ENCODE measurements at places on chromosomes 4 and X.

GRCh38 chrX:136162827-136163570, 15.7 kb downstream of the FHL1 start:
- no peak for DNase-seq

DNA sequence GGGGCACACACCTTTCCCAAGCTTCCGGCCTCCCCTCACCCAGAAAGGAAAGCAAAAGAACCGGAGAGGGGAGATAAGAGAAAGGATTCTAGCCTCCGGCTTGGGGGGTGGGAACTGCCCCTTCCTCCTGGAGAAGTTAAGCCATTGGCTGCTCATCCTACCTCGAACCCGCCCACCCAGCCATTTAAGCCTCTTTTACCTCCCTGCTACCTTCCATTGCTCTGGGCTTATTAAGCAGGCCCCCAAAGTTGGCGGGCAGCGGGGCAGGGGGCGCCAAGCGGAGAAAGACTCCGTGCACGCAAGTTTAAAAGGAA, 2.3 kb downstream of the MAML3 start:
- peak; percentile 47 for DNase-seq

DNA sequence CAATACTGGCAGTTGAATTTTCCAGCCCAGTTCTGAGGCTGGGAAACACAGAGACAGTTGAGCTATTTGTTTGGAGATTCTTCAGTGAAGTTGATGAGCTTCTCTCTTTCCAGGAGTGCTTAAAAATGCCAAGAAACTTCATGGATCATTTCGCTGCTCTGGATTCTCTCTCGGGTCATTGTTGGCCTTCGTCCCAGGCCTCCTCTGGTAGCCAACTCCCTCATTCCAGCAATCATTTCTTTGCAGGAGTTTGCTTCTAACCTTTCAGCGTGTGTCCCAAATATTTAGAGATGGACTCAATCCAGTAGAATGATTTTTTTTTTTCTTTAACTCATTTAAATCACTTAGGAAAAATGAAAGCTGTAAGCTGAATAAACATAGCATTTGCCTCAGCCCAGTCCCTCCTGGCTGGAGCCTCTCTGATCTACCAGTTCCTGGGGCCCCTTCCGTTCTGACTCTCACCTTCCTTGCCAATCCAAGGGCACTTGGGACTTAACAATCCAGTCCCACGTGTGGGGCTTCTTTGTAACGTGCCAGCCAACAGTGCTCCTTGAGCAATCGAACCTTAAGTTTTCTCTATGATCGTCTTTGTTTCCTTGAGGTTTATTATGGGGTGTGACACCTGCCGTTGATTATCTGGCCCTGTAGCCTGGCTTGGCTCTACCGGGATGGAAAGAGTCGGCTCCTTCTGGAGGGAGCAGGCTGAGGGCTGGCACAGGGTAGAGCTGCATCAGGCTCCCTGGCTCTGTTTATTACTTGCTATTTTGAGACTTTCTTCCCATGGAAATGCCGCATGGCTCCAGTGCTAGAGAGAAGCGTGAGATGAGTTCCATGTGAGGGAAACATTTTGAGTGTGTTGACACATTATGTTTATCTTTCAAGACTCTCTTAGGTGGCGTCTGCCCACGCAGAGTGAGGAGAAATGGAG, 80.4 kb upstream of the GPC4 start:
- no peak for DNase-seq

DNA sequence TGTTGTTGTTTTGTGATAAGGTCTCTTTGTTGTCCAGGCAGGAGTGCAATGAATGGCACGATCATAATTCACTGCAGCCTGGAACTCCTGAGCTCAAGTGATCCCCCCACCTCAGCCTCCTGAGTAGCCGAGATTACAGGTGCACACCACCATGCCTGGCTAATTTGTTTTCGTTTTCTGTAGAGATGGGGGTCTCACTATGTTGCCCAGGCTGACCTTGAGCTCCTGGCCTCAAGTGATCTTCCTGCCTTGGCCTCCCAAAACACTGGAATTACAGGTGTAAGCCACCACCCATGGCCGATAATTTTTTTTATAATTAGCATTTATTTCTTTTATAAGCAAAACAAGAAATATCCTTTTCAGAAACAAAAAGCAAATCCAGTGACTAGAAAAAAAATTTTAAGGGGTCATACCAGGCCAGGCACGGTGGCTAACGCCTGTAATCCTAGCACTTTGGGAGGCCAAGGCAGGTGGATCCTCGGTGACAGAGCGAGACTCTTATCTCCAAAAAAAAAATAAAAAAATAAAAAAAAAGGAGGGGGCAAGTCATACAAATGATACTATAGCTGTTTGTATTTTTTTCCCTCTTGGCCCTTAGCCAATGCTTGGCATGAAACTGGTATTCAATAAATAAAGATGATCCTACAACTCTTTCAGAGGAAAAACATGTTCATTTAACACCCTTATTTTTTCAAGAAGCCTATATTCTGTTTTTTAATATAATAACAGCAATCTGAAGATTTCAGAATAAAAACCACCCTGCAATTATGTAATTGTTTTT, 3.4 kb downstream of the PLAC8 start:
- no peak for DNase-seq

- no peak for DNase-seq
Observed at GRCh38 chr4:176805155-176805554, 12.4 kb upstream of the VEGFC start.

Measured in occipital lobe (tissue), 3 donors.